HFF-Myc (cell line): ENCODE measurements at places on chromosomes 5 and 9.

DNA sequence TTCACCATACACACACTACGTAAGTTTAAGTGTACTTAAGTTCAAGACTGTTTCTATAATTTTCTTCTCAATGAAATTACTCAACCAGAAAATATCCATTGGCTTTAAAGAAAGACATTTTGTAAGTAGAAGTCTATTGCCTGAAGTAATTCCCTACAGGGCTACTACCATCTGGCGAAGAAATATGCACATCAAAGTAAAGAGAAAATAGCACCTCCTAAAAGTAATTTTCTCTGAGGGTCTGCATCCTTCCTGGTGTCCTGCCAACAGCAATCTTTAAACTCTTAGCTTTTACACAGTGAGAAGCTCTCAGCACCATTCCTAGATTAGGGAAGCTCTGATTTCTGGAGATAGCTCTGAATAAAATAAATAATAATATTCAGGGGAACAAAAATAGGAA lies 498.5 kb upstream of the TYRP1 start:
- DNase-seq = no peak

DNA sequence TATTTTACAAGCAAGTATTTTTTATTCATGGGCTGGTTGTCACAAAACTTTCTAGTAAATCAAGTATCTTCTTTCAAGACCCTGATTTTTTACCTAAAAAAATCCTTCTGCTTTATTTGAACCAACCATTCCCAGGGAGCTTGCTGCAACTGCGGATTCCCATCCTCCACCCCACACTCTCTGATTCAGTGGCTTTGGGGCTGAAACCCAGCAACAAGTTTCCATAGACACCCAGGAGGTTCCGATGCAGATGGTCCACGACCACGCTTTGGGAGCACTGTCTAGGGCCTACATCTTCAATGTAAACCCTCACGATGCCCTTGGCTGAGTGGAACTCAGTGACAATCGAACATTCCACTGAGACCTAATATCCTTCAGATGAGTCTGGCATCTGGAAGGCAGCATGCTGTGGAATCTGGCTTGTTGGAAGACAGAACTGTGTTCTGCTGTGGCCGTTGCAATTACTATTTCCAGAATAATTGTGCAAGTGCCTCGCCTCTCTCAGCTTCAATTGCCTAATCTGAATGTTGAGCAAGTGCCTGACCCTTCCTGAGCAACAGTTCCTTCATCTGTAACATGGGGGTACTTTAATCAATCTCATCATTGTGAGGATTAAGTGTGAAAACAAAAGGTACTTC lies 105.1 kb downstream of the INSYN2B start:
- no peak for DNase-seq

DNA sequence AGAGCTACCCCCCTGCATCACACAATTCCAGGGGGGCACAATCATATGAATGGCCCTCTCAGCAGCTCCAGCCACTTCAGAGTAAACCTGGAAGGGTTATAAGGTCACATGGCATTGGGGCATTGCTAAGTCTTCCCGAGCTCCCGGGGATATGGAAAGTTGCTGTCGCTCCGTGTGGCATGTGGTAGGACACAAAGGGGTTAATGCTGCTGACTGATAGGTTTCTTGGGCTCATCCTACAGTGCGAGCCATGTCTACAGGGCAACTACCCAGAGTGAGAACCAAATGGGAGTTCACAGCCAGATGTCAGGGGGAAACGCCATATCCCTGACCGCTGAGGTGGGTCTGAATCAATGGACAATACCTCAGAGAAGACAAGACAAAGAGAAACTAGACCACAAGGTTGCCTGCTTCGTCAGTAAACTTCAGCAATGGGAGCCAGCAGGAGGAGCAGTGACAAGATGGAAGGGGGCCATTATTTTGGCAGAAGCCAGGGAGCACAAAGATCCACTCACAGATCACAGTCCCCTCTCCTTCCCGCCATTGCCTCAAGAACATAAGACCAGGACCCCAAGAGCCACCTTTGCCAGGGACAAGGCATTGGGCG lies 52.4 kb upstream of the SHISAL2B start:
- DNase-seq = no peak

GRCh38 chr5:56601641-56602071 lies 213.7 kb upstream of the MAP3K1 start:
- no peak for DNase-seq

GRCh38 chr5:122434205-122434970 lies 122.4 kb downstream of the SNCAIP start:
- no peak for DNase-seq

GRCh38 chr5:115602591-115603125 lies 379 bp upstream of the TICAM2 start:
- DNase-seq = no peak

DNA sequence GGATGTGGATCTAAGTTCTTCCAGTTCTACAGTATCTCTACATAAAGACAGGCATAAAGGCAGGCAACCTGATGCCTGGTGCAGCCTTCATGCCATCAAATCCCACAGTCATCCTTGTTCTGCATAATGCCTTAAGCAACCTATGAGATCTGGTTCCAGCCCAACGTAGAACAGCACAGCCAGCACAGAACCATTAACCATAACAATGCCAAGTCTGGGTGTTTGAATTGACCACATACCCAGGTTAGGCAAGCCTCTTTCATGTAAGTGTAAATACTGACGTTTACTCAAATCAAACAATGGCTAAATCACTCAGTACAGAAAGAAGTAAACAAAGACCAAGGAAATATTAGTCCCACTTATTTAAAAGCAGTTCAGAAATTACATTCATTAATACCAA lies 195.0 kb downstream of the ADAMTSL1 start:
- no peak for DNase-seq

DNA sequence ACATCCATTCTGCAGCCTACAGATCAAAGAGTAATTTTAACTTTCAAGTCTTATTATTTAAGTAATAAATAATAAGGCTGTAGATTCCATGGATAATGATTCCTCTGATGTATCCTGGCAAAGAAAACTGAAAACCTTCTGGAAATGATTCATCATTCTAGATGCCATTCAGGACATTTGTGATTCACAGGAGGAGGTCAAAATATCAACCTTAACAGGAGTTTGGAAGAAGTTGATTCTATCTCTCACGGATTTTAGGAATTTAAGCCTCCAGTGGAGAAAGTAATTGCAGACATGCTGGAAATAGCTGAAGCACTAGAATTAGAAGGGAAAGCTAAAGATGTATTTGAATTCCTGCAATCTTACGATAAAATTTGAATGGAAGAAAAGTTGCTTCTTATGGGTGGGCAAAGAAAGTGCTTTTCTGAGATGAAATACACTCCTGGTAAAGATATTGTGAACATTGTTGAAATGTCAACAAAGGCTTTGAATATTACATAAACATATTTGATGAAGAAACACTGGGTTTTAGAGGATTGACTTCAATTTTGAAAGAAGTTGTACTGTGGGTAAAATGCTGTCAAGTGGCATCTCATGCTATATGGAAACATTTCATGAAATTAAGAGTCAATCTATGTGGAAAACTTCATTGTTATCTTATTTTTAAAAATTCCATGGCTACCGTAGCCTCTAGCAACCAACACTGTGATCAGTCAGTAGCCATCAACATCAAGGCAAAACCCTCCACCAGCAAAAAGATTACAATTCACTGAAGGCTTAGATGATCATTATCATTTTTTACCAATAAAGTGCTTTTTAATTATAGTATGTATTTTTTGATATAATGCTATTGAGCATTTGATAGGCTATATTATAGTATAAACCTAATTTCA lies 1141.0 kb downstream of the CDH12 start:
- DNase-seq = no peak

GRCh38 chr9:136536051-136536720 lies 9.7 kb downstream of the NOTCH1 start:
- no peak for DNase-seq

DNA sequence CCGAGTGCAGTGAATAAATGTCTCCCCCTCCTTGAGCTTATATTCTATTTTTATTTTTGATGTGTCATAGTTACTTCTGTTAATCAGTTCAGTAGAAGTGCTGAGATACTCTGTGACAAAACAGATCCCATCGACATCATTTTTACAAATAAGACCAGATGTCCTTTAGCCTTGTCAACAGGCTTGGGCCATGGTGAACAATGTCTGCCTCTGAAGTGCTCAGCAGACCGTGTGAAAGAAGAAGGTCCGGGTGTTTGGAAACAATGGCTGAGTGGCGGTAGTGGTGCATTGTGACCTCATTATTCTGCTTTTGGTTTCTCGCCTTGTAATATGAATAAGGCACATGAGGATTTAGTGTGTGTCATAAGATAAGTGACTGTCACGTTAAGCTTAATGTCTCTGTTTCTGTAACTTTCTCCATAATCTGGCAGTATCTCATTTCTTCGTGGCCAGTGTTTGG lies 71.2 kb downstream of the SYK start:
- no peak for DNase-seq

DNA sequence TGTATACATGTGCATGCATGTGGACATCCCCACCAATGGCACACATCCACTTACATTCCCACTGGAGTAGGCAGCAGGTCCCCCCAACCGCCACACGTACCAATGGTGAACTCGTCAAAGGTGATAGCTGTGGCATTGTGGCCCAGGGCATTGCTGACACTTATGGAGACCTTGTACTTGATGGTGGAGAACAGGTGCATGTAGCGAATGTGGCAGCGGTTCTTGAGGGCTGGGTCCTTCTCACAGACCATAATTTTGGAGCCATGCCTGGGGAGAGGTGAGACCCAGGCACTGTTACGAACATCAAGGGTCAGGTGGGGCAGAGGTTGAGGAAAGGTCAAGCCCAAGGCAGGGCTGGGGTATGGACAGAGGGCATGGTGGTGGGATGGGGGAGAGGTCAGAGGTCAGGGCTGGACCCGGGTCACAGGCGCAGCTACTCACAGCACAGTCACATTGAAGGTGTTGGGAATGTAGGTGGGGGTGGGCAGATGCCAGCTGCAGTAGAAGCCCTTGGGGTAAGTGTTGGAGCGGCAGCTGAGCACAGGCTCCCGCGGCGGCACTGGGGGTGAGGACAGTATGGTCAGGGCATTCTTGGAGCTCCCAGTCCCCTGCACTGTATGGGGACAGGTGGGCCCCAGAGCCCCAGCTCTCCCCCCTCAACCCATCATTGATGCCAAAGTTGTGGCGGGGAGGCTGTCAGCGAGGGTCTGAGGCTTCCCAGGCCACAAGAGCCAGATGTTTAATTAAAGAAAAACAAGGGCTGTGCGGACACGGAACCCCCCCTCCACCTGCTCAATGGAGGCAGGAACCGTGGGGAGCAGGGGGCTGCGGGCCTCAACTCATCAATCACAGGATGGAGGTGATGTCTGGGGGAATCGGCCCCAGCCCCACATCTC lies 31.9 kb downstream of the CNTFR start:
- no peak for DNase-seq

DNA sequence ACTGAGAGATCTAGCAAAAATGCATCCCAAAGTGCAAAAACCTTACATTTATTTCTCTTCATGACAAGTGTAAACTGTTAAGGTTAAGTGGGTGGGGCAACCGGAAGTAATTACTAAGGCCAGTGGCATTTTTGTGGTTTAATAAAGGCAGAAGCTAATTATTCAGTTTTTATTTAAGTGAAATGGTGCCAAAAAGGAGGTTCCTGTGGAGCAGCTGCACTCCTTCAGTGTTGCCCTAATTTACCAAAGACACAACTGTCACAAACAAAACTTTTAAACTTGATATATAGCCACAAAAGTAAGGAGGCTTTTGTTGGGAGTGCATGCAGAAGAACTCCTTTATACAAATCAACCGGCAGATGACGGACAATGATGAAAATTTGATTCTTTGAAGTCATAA lies 81.6 kb downstream of the NDUFS4 start:
- peak; percentile 10 for DNase-seq

- no peak for DNase-seq
Measured at GRCh38 chr5:181173027-181173419, 25.6 kb downstream of the OR2V2 start.

DNA sequence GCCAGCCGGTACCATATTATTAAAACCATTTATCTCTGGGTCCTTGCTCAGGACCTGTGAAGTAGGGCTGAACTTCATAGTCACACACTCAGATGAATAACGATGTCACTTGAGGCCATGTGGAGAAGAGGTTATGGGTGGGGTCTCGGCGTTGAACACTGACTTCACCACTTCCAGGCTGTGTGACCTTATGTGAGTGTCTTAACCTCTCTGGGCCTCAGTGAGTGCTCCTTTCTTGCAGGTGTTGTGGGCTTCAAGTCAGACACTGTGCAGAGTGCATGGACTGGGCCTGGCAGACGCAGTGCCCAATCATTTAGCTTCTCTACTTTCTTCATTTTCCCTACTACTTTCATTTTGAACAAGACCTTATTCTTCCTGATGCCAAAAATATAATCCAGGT lies 278.8 kb downstream of the PBX3 start:
- no peak for DNase-seq

DNA sequence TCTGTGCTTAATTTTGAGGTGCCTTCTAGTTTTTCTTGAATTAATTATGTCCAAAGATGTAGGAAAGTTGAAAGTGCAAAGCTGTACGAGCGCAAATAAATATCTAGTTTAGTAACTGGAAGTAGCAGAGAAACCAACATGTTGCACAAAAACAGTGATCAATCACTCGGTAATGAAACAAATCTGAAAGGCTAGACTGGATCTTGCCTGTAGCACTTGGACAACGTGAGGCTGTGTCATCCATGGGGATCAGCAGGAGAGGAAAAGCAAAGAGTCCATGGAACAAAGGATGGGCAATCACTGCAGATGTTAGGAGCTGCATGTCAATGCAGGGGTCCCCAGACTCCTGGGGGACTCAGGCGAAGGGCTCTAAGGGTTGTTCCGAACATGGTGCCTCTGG lies 424.2 kb downstream of the IRX1 start:
- DNase-seq = no peak

- no peak for DNase-seq
Measured at GRCh38 chr5:114152656-114153360, 209.1 kb upstream of the KCNN2 start.

DNA sequence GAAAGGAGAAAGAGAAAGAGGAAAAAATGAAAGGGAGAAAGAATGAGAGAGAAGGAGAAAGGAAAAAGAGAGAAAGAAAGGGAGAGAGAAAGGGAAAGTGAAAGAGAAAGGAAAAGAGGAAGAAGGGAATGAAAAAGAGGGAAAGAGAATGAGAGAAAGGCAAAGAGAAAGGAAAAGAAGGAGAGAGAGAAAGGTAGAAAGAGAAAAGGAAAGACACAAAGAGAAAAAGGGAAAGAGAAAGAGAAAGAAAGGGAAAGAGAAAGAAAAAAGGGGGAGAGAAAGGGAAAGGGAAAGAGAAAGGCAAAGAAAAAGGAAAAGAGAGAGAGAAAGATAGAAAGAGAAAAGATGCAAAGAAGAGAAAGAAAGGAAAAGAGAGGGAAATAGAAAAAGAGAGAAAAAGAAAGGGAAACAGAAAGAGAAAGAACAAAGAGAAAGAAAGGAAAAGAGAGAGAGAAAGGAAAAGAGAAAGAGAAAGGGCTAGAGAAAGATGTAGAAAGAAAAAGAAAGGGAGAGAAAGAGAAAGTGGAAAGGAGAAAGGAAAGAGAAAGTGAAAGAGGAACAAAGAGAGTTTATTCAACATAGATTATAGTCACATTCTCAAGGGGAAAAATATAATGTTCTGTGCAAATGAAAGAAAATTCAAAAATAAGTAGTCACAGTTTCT lies 165.2 kb downstream of the TMEM38B start:
- DNase-seq = no peak

- DNase-seq = no peak
Measured at GRCh38 chr9:86369810-86370209, 15.6 kb upstream of the TUT7 start.
